HS-5 (cell line): ENCODE measurements at places on chromosomes 6 and 20.
A peak's percentile ranks its signal among the peaks of the same experiment; 100 is the strongest.

- no peak for DNase-seq
Observed at GRCh38 chr6:111552958-111553357, 52.7 kb downstream of the TRAF3IP2 start.

- no peak for DNase-seq
Observed at GRCh38 chr6:18139935-18140621, 14.8 kb downstream of the TPMT start.

GRCh38 chr6:163405412-163406309 is 8.9 kb upstream of the QKI start:
- no peak for DNase-seq

- no peak for DNase-seq
Observed at GRCh38 chr6:113734982-113735381, 122.2 kb upstream of the MARCKS start.

DNA sequence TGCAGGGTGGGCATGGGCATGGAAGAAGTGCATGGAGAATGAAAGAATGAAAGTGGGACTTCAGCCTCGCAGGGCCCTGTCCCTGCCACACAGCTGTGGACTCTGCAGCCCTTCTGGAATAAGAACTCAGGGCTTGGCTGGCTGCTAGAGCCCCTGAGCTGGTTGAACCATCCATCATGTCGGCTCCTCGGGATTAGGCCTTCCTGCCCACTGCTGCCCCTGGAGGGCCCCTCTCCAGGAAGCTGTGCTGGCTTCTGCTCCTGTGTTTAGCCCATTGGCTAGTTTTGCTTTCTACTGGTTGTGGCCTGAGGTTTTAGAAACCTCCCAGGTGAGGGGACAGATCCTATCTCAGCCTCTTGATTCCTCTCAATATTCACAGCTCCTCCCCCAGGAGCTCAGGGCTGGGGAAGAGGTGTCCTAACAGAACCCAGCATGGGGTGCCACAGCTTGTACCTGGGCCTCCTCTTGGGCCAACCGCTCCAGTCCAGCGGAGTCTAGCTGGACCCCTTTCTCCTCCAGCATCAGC is 7.9 kb downstream of the AARS2 start:
- DNase-seq, result no peak

GRCh38 chr6:80489911-80490635 is 383.6 kb downstream of the BCKDHB start:
- DNase-seq, result no peak

- no peak for DNase-seq
Observed at GRCh38 chr20:19396460-19397081, 184.1 kb downstream of the SLC24A3 start.

- no peak for DNase-seq
Observed at GRCh38 chr20:19291818-19292132, 79.3 kb downstream of the SLC24A3 start.

GRCh38 chr6:8064638-8065518 is 689 bp upstream of the BLOC1S5 start:
- no peak for DNase-seq

DNA sequence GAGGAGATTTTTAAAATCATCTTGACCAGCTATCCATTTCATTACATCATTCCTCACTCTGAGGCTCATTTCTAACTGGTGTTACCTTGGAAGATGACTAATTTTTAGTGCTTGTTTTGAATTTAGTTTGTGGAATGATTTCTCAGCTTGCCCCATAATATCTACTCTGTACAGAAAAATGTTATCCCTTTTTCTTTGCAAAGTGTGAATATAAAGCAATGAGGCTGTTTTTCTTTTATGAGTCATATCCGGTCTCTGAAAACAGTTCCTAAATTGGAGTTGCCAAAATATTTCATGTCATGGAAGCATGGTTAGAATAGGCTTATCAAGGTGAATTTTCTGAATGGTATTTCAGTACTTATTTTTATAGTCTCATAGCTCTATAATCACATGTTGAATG is 43.8 kb downstream of the FUT9 start:
- DNase-seq, result peak; percentile 18

- no peak for DNase-seq
Observed at GRCh38 chr6:149347067-149347466, 29.6 kb downstream of the TAB2 start.

DNA sequence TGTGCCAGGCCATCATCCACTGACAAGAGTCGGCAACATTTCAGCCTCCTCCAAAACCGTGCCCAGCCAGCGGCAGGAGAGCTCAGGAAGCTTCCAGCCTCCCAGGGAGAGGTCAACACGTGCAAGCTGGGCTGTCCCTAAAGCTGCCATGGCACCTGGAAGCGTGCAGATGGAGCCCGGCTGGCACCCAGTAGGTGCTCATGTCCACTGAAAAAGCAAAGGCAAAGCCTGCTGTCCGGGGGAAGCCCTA is 14.4 kb upstream of the TLDC2 start:
- no peak for DNase-seq

DNA sequence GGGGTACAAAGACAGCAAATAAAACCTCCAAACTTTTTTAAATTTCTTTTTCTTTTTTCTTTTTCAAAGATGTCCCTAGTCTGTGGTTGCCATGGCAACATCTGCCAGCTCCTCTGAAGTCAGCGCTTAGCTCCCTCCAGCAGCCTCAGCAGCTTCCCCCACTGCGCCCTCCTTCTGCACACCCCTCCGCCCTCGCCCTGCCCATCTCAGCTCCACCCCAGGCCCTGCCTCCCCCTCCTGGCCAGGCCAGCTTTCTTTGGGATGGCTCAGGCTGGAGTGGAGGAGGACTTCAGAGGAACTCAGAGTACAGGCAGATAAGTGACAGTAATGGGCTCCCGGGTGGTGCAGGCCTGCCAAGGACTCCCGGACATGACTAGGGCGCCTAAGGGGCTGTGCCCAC is 104.6 kb downstream of the LRFN2 start:
- DNase-seq, result no peak

DNA sequence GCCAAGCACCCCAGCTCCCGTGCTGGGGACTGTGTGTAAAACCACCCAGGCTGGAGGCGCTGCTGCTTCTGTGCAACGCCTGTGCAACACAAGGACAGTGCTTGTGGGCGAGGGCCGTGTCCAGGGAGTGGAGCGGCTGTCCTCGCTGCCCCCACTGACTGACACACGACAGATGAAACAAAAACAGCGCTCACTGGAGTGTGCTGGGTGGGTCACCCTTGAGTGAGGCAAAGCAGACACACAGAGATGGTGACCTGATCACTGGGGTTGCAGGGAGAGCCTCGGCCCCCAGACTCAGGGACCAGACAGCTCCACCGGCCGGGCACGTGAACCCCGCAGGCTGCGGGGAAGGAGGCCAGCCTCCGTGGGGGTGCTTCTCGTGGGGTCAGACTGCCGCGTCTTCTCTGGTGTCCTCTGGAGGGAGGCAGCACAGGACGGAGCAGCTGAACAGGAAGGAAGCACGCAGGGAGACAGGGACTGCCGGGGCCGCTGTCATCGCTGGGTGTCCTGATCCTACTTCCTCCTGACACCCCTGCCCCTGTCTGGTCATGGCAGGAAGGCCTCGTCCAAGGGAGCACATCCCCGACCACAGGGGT is 75.9 kb upstream of the CST7 start:
- DNase-seq, result no peak

GRCh38 chr20:51331481-51331880 is 211.0 kb downstream of the NFATC2 start:
- DNase-seq, result no peak

DNA sequence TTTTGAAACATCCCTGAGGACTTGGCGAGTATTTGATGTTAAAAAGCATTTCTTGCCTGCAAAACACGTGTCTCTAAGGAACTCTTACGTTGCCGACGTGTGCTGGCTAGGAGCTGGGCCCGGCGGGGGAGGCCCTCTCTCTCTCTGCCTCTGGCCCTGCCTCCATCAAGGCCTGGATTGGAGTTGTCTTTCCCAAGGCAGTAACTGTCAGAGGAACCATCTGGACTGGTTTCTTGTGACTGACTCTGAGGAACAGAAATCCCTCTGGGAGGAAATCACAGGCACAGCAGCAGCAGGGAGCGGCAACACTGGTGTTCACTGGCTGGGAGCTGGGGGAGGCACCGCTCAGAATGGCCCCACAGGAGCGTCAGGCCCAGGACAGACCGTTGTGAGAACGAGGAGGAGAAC is 244.2 kb downstream of the NRN1 start:
- DNase-seq, result no peak

GRCh38 chr6:139882234-139882633 is 507.8 kb upstream of the CITED2 start:
- DNase-seq, result no peak

- DNase-seq, result no peak
Observed at GRCh38 chr20:33062105-33062824, 8.6 kb downstream of the BPIFB3 start.

- DNase-seq, result no peak
Observed at GRCh38 chr20:57037689-57038088, 228.8 kb downstream of the BMP7 start.

- no peak for DNase-seq
Observed at GRCh38 chr20:52975803-52976531, 3.8 kb downstream of the TSHZ2 start.

- DNase-seq, result no peak
Observed at GRCh38 chr6:111789598-111789997, 83.7 kb downstream of the FYN start.

DNA sequence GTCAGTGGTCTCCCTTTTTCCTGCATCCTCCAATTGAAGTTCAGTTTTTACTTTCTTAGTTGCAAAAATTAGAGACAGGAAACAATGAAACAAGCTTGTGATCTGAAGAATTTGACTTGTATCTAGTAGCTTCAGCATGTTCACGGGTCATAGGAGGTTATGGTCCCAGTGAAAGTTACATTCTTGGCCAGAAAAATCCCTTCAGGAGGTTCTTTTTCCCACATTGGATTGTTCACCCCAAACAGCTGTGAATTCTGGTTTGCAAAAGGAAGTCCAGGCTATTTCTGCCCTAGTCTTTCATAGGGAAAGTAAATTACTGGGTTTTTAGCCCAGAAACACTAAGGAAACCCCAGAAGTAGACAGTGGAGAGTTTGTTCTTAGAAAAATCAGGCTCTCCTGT is 8.1 kb downstream of the ANKS1A start:
- no peak for DNase-seq

DNA sequence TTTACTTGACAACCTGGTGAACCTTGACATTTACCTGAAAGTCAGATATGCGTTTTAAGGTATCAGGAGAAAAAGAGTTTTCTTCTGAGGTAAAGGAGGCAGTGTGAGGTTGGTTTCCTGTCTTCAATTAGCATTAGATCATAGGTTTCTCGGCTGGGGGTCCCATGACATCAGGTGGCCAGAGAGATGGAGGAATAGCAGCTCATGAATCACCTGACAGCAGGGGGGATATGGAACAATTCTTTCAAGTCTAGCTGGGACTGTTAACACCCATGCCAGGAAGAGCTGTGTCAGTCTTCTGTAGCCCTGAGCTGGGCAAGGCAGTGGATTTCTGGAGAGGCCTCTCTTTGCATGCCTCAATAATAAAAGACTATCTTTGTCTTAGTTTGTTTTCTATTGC is 108.0 kb upstream of the TMEM170B start:
- DNase-seq, result no peak

GRCh38 chr20:63214514-63214913 is 1.4 kb downstream of the YTHDF1 start:
- DNase-seq, result no peak

DNA sequence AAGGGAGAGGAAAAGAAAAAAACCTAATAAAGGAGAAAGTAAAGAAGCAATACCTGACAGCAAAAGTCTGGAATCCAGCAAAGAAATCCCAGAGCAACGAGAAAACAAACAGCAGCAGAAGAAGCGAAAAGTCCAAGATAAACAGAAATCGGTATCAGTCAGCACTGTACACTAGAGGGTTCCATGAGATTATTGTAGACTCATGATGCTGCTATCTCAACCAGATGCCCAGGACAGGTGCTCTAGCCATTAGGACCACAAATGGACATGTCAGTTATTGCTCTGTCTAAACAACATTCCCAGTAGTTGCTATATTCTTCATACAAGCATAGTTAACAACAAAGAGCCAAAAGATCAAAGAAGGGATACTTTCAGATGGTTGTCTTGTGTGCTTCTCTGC is 70.8 kb upstream of the RNF146 start:
- no peak for DNase-seq

DNA sequence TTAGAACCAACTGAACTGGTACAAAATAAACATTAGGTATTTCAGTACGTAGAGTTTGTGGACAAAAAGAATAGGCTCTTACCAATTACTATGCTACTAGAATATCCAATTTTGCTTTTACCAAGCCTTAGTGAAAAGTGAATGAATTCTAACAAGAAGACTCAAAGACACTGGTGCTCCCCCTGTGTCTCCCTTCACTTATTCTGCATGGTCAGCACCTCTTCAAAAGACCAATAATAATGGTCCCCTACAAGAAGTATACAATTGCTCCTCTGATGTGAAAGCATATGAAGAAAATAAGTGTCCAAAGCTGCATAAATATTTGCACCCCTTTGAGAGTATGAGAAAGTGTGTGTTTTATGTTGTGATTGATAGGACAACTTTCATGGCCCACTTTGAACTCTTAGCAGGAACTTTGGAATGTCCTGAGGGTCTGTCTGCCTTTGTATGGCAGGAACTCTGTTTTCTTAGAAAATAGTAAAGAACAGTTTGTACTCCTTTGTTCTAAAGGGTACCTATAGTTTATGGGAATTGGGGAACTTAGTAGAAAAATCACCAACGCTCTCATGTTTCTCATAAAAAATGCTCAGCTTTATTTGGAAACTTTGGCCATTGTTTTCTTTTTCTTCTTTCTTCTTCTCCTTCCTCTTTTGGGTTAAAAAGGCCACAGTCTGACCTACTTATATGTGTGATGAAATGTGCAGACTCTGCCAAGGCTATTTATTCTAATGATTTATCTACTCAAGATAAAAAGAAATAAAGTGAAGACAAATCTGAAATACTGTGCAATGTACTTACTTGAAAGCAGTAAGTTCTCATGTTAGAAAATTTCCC is 352.4 kb downstream of the LAMA2 start:
- no peak for DNase-seq

DNA sequence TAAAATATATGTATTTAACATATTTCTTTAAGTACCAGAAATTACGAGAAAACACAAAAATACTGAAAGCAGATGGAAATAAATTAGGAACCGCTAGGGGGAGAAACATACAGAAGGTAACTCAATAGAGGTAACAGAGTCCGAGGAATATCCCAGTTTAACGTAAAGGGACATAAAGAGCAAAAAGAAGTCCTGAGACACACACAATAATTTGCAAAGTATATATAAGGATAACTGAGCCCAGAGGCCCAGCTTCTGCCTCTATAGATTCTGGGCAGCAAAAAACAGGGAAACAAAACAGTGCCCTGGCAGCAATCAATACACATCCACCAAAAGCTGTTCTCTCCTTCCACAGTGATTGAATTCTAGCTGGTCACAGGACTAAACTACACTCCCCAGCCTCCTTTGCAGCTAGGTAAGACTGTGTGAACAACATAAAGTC is 15.1 kb downstream of the TBC1D32 start:
- DNase-seq, result no peak

- DNase-seq, result no peak
Observed at GRCh38 chr20:49851991-49852390, 39.4 kb downstream of the SLC9A8 start.
